ENCODE measurements at places on chromosomes 6 and 20. TPM values are rescaled to one million over a fixed set of nuclear protein-coding genes. Genes with fewer than 3 reads are reported as not detected.
A peak's percentile ranks its signal among the peaks of the same experiment; 100 is the strongest.

DNA sequence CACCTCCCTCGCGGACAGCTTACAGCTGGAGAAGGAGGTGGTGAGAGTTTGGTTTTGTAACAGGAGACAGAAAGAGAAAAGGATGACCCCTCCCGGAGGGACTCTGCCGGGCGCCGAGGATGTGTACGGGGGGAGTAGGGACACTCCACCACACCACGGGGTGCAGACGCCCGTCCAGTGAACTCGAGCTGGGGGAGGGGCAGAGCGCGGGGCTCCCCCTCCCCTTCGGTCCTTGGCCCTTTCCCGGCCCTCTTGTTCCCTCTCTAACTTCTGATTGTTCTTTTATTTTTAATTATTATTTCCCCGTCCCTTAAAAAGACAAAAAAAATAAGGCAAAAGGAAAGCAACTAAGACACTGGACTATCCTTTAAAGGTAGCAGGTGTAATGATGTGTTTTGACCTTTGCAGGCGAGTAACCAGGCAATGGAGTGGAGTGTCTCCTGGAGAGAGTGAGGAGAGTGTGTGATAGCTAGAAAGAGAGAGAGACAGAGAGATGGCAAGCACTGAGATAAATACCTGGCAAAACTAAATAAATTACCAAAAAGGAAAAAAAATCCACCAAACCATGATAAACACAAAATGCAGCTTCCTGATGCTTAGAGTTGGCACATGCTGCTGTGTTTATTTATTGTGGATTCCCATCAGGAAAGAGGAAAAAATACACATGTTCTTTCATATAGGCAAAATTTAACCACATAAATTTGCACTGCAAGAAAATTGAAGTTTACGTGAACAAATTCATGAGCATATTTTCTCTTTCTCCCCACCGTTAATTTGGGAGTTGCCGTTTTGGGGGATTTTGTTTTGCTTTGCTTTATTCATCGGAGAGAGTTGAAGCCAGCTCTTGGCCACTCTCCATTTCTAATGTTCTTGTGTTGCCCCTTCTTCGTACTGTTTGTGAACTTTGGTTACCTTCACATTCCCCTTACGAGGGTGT, 1.9 kb downstream of the POU3F2 start:
- no peaks in the 10 kb centered on the region for H3K36me3 ChIP-seq
- H3K4me1 ChIP-seq, result peaks cover 26% of the 10 kb centered on the region
- H3K4me3 ChIP-seq, result peak overlapping the region; percentile 66

- no peak overlapping the region for H3K27ac ChIP-seq
- no peak for DNase-seq
- no peaks in the 10 kb centered on the region for H3K4me1 ChIP-seq
- no peak overlapping the region for H3K4me3 ChIP-seq
- no peaks in the 10 kb centered on the region for H3K36me3 ChIP-seq
These were observed 27.0 kb upstream of the SSTR4 start for GRCh38 chr20:23007886-23008655.

Gene ECI2
- total RNA-seq, result 54.5 TPM

DNA sequence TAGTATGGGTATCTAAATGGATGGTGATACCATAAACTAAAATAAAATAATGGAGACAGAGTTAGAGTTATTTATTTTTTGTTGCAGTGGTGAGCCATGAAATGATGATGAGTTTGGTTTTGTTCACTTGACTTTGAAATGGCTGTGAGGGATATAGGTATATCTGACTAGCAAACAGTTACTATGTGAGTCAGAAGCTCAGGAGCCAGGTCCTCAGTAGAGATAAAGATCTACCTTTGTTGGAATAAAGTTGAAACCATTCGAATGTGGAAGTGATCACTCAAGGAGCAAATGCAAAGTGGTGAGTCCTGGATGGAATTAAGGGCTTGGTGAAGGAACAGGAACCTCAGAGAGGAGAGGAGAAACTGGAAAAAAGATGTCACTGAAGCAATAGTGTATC, 86.0 kb upstream of the TPD52L1 start:
- H3K36me3 ChIP-seq, result peaks cover 8% of the 10 kb centered on the region
- H3K27ac ChIP-seq, result no peak overlapping the region
- peaks cover 5% of the 10 kb centered on the region for H3K4me1 ChIP-seq
- no peak overlapping the region for H3K4me3 ChIP-seq

- no peaks in the 10 kb centered on the region for H3K4me1 ChIP-seq
- no peaks in the 10 kb centered on the region for H3K36me3 ChIP-seq
- DNase-seq, result no peak
- H3K27ac ChIP-seq, result no peak overlapping the region
- H3K4me3 ChIP-seq, result no peak overlapping the region
These were observed 210.1 kb upstream of the FUT9 start for GRCh38 chr6:95805699-95806098.

DNA sequence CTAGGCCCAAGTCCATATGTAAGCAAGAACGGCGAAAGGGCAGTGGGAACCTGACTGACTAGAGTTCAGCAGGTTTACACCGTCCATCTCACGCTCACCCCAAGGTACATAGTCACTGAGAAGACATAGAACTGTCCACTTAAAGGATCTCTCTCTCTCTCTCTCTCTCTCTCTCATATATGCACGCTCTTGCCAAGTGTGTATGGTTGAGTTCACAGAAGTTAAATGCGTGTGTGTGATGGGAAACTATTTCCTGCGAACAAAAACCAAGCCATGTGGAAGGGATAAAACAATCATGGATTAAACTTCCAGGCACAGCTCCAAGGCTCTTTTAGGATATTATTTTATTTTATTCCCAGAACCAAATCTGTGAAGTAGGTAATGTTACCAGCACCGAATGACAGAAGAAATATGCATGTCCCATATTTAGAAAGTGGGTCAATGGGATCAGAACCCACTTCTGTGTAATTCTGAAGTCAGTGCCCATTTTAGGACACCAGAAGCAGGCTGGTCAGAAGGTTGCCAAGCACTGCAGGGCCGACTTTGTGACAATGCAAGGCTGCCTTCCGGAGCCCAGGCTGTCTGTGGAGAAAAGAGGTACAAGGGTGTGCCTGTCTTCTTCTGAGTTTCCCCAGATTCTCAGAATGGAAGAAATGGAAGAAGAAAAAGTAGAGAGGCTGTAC, 49.2 kb upstream of the MAP7 start:
- no peak overlapping the region for H3K27ac ChIP-seq
- DNase-seq, result peak; percentile 64
- no peaks in the 10 kb centered on the region for H3K27me3 ChIP-seq
- no peak overlapping the region for H3K4me3 ChIP-seq

GRCh38 chr6:42241915-42242314, 24.3 kb upstream of the MRPS10 start:
- H3K4me1 ChIP-seq, result peaks cover 8% of the 10 kb centered on the region
- H3K27me3 ChIP-seq, result no peaks in the 10 kb centered on the region
- DNase-seq, result no peak
- no peak overlapping the region for H3K27ac ChIP-seq

Gene BACH2
- 17.5 TPM for total RNA-seq

GRCh38 chr6:112651239-112651638, 304.1 kb downstream of the RFPL4B start:
- no peaks in the 10 kb centered on the region for H3K36me3 ChIP-seq
- H3K27me3 ChIP-seq, result no peaks in the 10 kb centered on the region
- DNase-seq, result no peak
- no peak overlapping the region for H3K27ac ChIP-seq

DNA sequence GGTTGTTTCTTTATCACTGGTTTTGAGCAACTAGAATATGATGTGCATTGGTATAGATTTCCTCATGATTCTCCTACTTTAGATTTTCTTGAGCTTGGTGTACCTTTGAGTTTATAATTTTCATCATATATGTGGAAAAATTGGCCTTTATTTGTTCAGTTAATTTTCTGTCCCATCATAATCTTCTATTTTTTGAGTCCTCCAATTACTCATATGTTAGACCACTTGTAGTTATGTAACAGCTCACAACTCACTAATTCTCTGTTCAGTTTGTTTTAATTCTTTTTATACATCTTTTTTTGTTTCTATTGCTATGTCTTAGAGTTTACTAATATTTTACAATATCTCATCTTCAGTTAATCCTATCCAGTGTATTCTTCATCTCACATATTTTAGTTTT, 81.3 kb upstream of the LAMA2 start:
- H3K27ac ChIP-seq, result no peak overlapping the region
- H3K36me3 ChIP-seq, result no peaks in the 10 kb centered on the region
- no peaks in the 10 kb centered on the region for H3K4me1 ChIP-seq
- DNase-seq, result no peak
- H3K4me3 ChIP-seq, result no peak overlapping the region
- no peaks in the 10 kb centered on the region for H3K27me3 ChIP-seq

- no peaks in the 10 kb centered on the region for H3K4me1 ChIP-seq
- DNase-seq, result no peak
- H3K4me3 ChIP-seq, result no peak overlapping the region
- H3K27me3 ChIP-seq, result no peaks in the 10 kb centered on the region
These were observed 123.9 kb downstream of the COL12A1 start for GRCh38 chr6:75081921-75082320.

- H3K4me1 ChIP-seq, result no peaks in the 10 kb centered on the region
- DNase-seq, result peak; percentile 53
- no peaks in the 10 kb centered on the region for H3K36me3 ChIP-seq
- no peaks in the 10 kb centered on the region for H3K27me3 ChIP-seq
- H3K4me3 ChIP-seq, result no peak overlapping the region
- no peak overlapping the region for H3K27ac ChIP-seq
These were observed 32.9 kb downstream of the FILIP1 start for GRCh38 chr6:75460681-75461080.

- no peaks in the 10 kb centered on the region for H3K36me3 ChIP-seq
- no peak overlapping the region for H3K27ac ChIP-seq
- no peaks in the 10 kb centered on the region for H3K4me1 ChIP-seq
- H3K4me3 ChIP-seq, result no peak overlapping the region
These were observed 45.5 kb downstream of the LRFN2 start for GRCh38 chr6:40541556-40542174.

GRCh38 chr6:118724211-118724610, 72.8 kb upstream of the CEP85L start:
- H3K4me1 ChIP-seq, result peaks cover 8% of the 10 kb centered on the region
- no peak overlapping the region for H3K4me3 ChIP-seq
- peak; percentile 60 for DNase-seq
- H3K27ac ChIP-seq, result no peak overlapping the region
- no peaks in the 10 kb centered on the region for H3K27me3 ChIP-seq
- H3K36me3 ChIP-seq, result no peaks in the 10 kb centered on the region

Gene TUBB2B
- 144 TPM for total RNA-seq

DNA sequence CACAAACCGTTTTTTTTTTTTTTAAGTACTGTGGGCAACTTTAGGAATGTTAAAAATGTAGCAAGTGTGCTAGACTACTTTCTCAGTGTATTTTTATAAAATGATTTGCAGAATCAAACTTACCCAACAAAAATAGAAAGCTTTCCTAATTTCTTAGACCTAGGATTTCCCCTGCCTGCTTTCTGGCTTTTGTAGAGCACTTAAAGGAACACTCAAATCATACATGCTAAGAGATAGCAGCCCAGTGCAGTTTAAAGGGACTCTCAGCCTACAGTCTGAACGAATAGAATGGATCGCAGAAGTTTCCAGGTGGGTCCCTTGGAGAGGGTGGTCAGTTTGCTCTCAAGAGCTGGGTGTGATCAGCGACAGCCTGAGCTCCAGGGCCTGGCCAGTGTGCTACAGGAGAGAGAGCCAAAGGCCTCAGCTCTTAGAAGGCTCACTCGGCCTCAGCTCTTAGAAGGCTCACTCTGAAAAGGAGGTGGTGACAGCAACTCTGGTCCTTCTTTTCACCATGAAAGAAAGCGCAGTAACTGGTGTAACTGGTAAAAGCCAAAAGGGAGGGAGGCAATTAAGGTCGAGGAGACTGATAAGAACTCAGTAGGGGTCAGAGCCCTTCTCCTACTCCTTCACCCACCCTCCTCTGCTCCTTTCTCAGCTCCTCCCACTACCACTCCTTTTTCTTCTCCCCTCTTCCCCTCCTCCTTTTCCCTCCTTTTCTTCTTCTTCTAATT, 142.4 kb downstream of the ZFP64 start:
- no peaks in the 10 kb centered on the region for H3K27me3 ChIP-seq
- no peaks in the 10 kb centered on the region for H3K36me3 ChIP-seq
- DNase-seq, result peak; percentile 44
- peak overlapping the region; percentile 36 for H3K27ac ChIP-seq

- H3K36me3 ChIP-seq, result no peaks in the 10 kb centered on the region
- H3K27ac ChIP-seq, result no peak overlapping the region
- no peaks in the 10 kb centered on the region for H3K27me3 ChIP-seq
- H3K4me1 ChIP-seq, result no peaks in the 10 kb centered on the region
- DNase-seq, result no peak
These were observed 146.4 kb downstream of the ERMARD start for GRCh38 chr6:169897601-169898358.

GRCh38 chr6:168524571-168525001, 83.6 kb downstream of the SMOC2 start:
- H3K4me3 ChIP-seq, result no peak overlapping the region
- peaks cover 3% of the 10 kb centered on the region for H3K27me3 ChIP-seq
- H3K36me3 ChIP-seq, result no peaks in the 10 kb centered on the region
- peaks cover 7% of the 10 kb centered on the region for H3K4me1 ChIP-seq
- no peak for DNase-seq

DNA sequence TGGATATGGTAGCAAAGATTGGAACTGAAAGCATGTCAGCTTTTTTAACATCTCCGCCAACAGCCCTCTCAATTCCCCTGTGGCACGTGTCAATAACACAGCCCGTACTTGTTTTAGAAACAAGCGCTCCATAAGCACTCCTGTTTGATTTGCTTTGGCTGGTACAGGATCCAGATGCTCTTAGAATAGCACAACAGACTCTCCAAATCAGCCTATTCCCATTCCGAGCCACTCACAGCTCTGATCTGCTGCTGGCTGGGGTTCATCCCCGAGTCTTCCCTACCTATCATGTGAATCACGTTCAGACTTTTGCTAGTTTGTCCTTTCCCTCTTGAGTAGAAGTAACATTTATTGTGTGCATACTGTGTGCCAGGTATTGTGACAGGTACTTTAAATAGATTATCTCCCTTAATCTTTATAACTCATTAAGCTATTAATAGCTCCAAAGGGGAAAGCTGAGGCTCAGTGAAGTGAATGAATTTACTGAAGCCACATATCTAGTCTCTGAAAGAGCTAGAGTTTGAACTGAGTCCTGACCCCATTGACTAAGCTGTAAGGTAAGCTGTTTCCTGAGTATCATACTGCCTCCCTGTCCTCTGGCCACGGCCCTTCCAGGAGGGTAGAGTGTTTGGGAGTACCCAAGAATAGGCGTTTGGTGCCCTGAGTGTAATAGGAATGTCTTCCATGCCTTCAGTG, 46.7 kb downstream of the RALY start:
- no peaks in the 10 kb centered on the region for H3K4me1 ChIP-seq
- no peaks in the 10 kb centered on the region for H3K36me3 ChIP-seq
- H3K4me3 ChIP-seq, result no peak overlapping the region

DNA sequence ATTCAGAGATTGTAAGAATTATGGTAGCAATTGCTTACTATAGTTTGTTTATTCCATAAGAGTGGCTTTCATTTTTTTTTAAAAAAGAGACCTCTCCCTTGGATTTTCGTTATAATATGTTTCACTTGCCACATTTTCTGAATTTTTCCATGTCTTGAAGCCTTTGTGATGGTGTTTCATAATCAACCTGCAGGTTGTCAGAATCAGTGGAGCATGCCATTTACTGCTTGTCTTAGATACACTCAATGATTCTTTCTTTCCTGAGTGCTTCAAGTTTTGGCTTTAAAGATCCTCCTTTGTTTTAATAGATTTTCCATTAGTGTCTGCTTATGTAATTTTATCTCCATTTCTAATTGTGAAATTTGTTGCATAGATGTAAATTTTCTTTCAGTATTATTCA, 31.2 kb downstream of the KCNQ5 start:
- H3K4me3 ChIP-seq, result no peak overlapping the region
- DNase-seq, result no peak
- H3K36me3 ChIP-seq, result no peaks in the 10 kb centered on the region
- H3K27ac ChIP-seq, result no peak overlapping the region

- no peaks in the 10 kb centered on the region for H3K27me3 ChIP-seq
- H3K4me3 ChIP-seq, result no peak overlapping the region
- H3K4me1 ChIP-seq, result no peaks in the 10 kb centered on the region
- peak; percentile 30 for DNase-seq
- no peak overlapping the region for H3K27ac ChIP-seq
These were observed 107.4 kb upstream of the MAP7 start for GRCh38 chr6:136657666-136658065.

Measured in astrocyte (in vitro differentiated cells and primary cell).